ENCODE measurements at places on chromosomes 5 and 9. TPM values are rescaled to one million over a fixed set of nuclear protein-coding genes. Genes with fewer than 3 reads are reported as not detected.

Gene GABRP
- total RNA-seq = 0.21 TPM

DNA sequence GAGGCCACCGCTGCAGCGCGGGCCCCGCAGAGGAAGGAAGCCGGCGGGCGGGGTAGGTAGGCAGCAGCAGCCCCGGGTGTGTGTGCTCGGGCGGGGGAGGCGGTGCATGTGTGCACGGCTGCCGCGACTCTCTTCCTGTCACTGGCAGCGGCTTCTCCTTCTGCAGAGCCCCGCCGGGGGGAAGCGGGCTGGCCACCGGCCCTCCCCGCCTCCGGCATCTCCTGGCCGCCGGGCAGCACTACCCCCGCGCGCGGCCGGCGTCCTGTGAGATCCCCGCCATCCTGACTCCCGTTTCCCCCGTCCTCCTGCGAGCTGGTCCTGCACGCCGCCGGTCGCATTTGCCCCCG, 315 bp downstream of the PIK3R1 start:
- peak overlapping the region; percentile 95 for H3K4me3 ChIP-seq
- DNase-seq = no peak
- H3K4me1 ChIP-seq = peaks cover 37% of the 10 kb centered on the region
- no peaks in the 10 kb centered on the region for H3K27me3 ChIP-seq
- peak overlapping the region; percentile 93 for H3K27ac ChIP-seq
- H3K36me3 ChIP-seq = no peaks in the 10 kb centered on the region

Gene CDX1
- total RNA-seq = not detected

Gene NLN
- total RNA-seq = 4.9 TPM

GRCh38 chr9:106982636-106983035, 119.7 kb downstream of the ZNF462 start:
- no peaks in the 10 kb centered on the region for H3K27me3 ChIP-seq
- H3K36me3 ChIP-seq = no peaks in the 10 kb centered on the region
- H3K27ac ChIP-seq = no peak overlapping the region
- no peaks in the 10 kb centered on the region for H3K4me1 ChIP-seq

Gene IFNK
- not detected for total RNA-seq

Gene NXNL2
- not detected for total RNA-seq

DNA sequence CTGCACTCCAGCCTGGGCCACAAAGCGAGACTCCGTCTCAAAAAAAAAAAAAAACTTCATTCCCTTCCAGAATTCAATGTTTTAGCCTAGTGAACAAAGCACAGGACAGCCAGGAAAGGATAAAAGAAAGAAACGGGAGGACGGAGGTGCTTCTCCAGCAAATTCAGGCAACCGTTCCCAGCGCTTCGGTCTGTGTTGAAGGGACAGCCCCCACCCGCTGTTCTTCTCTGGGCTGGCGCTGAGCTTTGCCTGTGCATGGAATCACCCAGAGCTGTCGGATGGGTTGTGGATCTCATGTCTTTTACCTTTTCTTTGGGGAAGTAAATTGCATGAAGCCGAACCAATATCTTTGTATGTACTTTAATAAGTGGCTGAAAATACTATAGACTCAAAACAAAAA, 248.4 kb upstream of the IRX2 start:
- H3K4me3 ChIP-seq = no peak overlapping the region
- no peak for DNase-seq
- H3K27me3 ChIP-seq = no peaks in the 10 kb centered on the region

GRCh38 chr5:12095808-12096281, 191.6 kb upstream of the CTNND2 start:
- H3K4me3 ChIP-seq = no peak overlapping the region
- H3K4me1 ChIP-seq = no peaks in the 10 kb centered on the region
- H3K36me3 ChIP-seq = no peaks in the 10 kb centered on the region
- H3K27ac ChIP-seq = no peak overlapping the region

- H3K27me3 ChIP-seq = no peaks in the 10 kb centered on the region
- DNase-seq = no peak
- no peaks in the 10 kb centered on the region for H3K36me3 ChIP-seq
- H3K4me1 ChIP-seq = no peaks in the 10 kb centered on the region
Measured at GRCh38 chr9:117825609-117826347, 121.6 kb downstream of the TLR4 start.

Gene GM2A
- total RNA-seq = 49.6 TPM

GRCh38 chr9:33952066-33952465, 96.6 kb downstream of the UBAP2 start:
- H3K27me3 ChIP-seq = no peaks in the 10 kb centered on the region
- no peak overlapping the region for H3K4me3 ChIP-seq
- no peak overlapping the region for H3K27ac ChIP-seq
- H3K36me3 ChIP-seq = no peaks in the 10 kb centered on the region

DNA sequence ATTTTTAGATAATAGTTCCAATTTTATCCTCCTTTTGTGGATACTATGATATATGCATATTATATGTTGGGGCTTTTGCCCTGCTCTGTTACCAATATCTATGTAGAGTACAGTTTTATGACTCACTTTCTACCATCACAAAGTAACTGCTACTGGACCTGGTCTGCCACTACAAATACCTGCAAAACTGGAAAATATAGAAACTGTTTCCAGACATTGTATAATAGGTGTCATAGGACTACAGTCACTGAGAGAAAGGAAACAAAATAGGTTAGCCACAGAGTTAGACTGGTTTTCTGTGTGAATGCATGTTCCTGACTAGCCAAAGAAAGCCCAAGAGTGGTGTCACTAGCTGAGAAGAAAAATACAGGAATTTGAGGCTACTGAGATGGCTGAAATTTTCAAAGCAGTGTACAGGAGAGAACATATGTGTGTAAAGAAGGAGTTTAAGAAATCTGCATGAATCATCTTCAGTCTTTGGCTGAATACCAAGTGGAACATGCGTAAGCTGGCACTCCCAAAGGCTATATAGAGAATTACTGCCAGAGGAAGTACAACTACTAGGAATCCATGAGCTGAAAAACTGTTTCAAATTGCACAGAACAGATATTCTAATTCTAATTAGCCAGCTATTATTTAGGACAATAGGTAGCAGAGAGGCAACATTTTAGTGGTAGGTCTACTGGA, 29.0 kb upstream of the FAM174A start:
- no peaks in the 10 kb centered on the region for H3K4me1 ChIP-seq
- no peak overlapping the region for H3K27ac ChIP-seq
- H3K4me3 ChIP-seq = no peak overlapping the region
- no peaks in the 10 kb centered on the region for H3K36me3 ChIP-seq

GRCh38 chr5:158812408-158812807, 287.3 kb downstream of the EBF1 start:
- no peaks in the 10 kb centered on the region for H3K4me1 ChIP-seq
- H3K27me3 ChIP-seq = no peaks in the 10 kb centered on the region
- peak; percentile 22 for DNase-seq
- no peaks in the 10 kb centered on the region for H3K36me3 ChIP-seq
- H3K27ac ChIP-seq = no peak overlapping the region
- no peak overlapping the region for H3K4me3 ChIP-seq

GRCh38 chr5:106966686-106967315, 703.9 kb downstream of the EFNA5 start:
- DNase-seq = no peak
- no peaks in the 10 kb centered on the region for H3K27me3 ChIP-seq
- no peaks in the 10 kb centered on the region for H3K4me1 ChIP-seq
- H3K27ac ChIP-seq = no peak overlapping the region
- H3K36me3 ChIP-seq = no peaks in the 10 kb centered on the region

Gene HMCN2
- 0.34 TPM for total RNA-seq

DNA sequence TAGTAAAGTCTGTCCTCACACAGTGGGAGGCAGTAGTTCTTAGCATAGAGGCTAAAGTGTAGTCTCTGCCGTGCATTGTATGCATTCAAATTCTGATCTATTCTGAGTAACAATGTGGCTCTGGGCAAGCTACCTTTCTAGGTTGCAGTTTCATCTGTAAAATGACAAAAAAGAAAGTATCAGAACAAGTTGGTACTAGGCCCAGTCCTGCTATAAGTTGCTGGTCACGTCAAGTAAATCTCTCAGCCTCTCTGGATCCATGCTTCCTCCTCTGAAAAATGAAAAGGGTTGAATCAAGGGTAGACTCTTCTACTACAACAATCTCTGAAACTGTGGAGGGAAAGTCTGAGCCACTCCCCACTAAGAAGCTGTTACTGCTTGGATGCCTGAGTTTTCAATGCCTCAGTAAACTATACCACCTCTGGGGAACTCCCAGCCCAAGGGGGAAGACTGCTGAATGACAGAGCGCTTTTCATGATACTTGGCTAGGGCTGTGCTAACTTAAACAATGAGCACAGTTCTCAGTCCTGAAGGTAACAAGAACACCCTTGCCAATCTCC, 34.5 kb upstream of the SPARC start:
- no peak for DNase-seq
- no peaks in the 10 kb centered on the region for H3K4me1 ChIP-seq
- H3K4me3 ChIP-seq = no peak overlapping the region
- no peaks in the 10 kb centered on the region for H3K27me3 ChIP-seq
- no peaks in the 10 kb centered on the region for H3K36me3 ChIP-seq

DNA sequence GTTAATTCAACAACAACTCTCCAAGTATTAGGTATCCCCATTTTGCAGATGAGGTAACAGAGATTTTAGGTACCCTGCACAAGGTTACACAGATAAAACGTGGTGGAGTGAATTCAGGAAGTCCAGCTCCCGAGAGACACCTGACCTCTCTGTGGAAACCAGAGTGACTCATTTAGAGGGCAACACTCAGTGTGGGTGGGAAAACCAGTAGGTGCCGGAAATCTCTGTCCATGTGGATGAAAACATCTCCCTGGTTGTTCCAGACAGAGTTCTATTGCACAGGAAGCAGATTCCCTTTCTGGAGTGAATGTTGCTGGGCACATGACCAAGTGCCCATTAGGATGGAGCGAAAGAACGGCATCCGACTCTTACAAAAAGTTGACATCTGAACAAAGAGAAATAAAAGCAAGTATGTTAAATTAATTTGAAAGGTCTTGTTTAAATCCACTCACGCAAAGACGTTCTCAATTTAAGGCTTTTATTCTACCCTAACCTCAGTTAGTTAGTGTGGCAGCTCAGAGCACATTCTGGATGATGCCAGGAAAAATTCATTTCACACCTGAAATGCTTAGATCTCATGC, 391.9 kb upstream of the WWC1 start:
- H3K36me3 ChIP-seq = no peaks in the 10 kb centered on the region
- H3K27me3 ChIP-seq = no peaks in the 10 kb centered on the region
- H3K4me1 ChIP-seq = no peaks in the 10 kb centered on the region
- H3K4me3 ChIP-seq = no peak overlapping the region
- DNase-seq = no peak

Gene ORM2
- not detected for total RNA-seq

- no peaks in the 10 kb centered on the region for H3K27me3 ChIP-seq
- DNase-seq = no peak
- no peaks in the 10 kb centered on the region for H3K4me1 ChIP-seq
- H3K36me3 ChIP-seq = no peaks in the 10 kb centered on the region
- no peak overlapping the region for H3K4me3 ChIP-seq
Measured at GRCh38 chr5:110838961-110839360, 100.2 kb downstream of the SLC25A46 start.

Data from adrenal gland (tissue), 19 donors.